ENCODE measurements at places on chromosomes 6 and 20.

GRCh38 chr6:13075141-13075845, 253.0 kb downstream of the TBC1D7 start:
- no peak for DNase-seq

DNA sequence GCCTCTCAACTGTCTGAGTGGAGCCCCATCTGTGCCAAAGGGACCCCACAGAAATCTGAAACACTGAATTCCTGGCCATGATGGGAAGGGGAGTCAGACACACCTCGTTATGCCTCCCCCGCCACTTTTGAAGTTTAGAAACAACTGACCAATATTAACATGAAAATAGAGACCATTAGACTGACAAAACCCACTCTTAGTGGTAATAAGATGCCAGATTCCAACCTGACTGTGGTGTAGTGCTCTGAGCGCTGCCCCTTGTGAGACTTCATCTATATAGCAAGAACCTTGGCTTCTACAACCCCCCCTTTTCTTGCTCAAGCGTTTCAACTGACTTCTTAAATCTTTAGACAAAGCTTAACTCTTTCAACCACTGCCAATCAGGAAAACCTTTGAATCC, 46.1 kb upstream of the UNC93A start:
- no peak for DNase-seq

- DNase-seq = no peak
These were observed 160.6 kb downstream of the HIVEP2 start for GRCh38 chr6:142784344-142784743.

DNA sequence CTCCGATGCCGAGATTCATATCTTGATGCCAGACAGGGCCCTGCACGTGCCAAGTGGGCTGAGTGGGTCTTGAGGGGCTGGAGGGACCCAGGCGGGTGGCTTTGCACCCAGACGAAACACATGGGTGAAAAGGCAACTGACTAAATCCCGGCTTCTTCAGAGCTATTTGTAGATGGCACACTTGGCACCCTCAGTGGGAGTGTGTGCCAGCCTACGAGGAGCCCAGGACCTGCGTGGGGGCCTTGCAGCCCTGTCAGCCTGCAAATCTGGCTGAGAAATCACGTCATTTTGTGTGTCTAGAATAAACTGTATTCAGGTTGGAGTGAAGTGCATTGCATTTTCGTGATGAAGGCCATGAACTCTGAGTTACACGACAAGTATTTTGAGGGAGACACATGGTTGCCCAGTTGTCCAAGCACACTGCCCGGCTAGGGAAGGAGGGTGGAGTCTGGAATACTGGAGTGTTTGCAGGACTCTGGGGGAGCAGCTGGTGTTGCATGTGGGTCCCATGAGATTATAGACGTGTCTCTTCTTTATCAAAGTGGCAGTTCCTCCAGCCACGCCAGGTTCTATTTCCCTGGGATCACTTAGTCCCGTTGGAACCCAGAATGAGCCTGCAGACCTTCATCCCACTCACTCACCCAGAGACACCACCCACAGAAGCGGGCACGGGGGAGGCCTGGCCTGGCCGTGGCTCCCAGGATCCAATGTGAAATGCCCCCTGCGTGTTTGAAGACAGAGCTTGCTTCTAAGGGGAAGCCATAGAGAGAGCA, 60.2 kb downstream of the DLL1 start:
- no peak for DNase-seq

GRCh38 chr6:54112151-54112650, 958 bp downstream of the MLIP start:
- no peak for DNase-seq

GRCh38 chr6:54535568-54535967, 227.3 kb downstream of the TINAG start:
- DNase-seq = no peak

GRCh38 chr6:10320291-10320690, 94.6 kb downstream of the TFAP2A start:
- DNase-seq = no peak

DNA sequence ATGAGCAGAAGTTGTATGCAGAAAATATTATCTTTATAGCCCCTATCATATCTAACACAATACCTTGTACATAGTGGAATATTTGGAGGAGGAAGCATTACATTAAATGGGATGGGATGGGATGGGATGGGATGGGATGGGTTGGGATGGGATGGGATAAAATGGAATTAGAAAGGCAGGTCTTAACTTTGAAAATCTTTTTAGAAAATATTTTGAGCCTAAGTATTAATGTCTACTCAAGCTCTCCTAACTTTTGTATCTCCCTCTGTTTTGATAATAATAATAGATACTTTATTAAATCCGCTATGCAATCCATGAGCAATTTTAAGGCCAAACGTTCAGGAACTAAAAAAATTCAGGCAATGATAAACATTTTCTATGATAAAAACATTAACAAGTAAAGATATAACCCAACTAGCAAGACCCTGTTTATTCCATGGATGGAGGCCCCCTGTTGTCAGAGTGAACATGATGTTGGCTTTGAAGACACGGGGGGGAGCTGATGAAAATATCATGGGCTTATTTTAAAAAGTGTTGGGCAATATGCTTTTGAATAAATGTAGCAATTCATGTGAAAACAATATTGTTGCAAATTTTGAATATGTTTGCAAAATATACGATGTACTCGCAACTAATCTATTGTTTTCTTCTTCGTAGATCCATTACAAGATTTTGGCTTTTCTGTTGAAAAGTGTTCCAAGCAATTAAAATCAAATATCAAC, 35.9 kb downstream of the LY86 start:
- DNase-seq = no peak

GRCh38 chr20:21517566-21518277, 3.9 kb upstream of the NKX2-2 start:
- no peak for DNase-seq

DNA sequence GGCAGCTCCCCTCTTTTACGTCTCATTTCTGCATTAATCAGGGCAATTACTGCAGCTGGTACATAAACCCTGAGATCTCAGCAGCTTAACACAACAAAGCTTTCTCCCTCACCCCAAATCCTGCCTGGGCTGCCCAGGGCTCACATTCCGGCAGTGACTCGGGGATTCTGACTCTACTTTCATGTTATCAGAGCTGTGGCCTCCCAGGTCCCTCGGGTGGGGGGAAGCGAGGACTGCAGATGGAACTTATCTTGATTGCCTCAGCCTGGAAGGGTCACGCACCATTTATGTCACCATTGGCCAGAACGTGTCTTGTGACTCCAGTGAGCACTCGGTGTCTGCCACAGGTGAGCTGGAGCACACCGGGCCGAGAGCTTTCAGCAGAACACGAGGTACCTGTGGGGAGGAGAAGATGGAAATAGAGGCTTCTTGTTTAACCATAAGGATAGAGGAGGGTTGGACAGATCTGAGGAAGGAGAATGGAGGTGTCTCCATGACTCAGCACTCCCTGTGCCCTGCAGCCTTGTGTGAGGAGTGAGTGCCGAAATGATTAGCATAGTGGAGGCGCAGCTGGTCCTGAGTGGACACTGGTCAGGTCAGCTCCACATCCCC, 88.5 kb upstream of the EXOC2 start:
- no peak for DNase-seq

- DNase-seq = peak; percentile 76
These were observed 116.5 kb upstream of the F13A1 start for GRCh38 chr6:6436946-6437345.

DNA sequence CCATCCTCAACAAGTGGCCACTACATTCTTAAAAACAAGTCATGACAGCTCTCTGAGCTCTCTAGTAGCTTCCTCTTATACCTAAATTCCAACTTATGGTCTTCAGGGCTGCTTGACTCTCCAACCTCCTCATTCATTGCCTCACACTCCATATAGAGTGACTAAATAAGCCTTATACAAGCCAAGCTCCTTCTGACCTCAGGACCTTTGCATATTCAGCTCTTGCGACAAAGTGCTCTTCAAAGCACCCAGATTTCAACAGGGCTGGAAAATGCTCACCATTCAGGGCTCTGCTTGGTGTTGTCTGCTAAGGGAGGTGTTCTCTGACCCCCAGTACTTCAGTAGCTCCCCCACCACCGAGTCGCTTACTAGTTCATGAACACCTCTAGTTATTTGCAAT, 3.7 kb downstream of the TREML2 start:
- DNase-seq = no peak

GRCh38 chr6:36613200-36613995, 19.2 kb downstream of the SRSF3 start:
- no peak for DNase-seq

DNA sequence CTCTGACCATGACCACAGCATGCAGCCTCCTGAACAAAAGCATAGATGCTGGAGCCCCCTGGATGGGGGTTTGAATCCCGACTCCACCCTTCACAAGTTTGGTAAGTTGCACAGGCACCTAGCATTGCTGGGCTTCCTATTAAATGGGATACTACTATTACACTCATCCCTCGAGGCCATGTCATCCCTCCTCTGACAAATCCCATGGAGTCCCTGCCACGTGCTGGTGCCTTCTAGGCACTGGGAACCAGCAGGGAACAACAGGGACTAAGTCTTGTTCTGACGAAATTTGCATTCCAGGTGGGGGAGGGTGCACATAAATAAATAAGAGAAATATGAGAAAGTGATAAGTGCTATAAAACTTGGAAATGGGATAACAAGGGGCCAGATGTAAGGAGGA, 15.3 kb upstream of the SIRPA start:
- no peak for DNase-seq

DNA sequence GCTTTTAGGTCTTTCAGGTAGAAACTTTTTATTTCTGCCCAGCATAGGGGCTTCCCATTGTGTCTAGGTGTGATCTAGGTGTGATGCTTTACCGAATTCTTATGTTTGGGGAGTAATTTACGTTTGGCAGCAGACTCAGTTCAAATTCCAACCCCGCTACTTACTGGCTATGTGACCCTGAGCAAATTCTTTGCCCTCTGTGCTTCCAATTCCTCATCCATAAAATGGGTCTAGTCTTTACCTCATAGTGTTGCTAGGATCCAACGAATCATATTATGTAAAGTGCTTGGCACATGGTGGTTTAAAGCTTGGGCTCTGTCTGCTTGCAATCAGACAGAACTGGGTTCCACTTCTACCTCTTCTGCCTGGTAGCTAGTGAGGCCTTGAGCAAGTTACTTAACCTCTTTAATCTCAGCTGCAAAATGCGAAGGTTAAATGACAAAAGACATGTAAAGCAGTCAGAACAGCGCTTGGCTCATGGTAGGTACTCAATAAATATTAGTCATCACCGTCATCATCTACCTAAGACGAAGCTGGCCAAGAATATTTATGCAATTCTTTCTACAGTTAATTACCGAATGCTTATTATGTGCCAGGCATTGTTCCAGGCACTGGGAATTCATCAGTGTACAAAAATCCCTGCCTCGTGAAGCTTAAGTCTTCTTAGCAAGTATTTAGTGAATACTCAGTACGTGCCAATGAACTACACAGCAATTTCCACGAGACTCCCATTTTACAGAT, 1.0 kb downstream of the NSFL1C start:
- DNase-seq = peak; percentile 55

DNA sequence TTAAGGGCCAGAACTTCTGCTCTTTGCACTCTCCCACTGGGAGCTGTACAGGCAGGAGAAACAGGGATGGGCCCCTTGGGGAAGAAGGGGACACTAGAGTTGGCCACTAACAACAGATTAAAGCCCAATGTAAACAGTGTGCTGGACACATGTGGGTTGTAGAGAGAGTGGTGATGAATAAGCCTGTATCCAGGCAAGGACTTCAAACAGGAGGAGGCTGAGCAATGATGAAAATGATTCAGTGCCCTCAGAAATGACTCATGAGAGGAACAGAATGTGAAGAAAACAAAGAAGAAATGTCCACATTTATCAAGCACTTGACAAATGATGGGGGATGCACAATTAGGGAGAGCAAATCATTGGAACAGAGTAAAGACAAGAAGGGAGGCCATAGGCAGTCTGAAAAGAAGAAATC, 242.3 kb downstream of the TBX18 start:
- DNase-seq = peak; percentile 88

DNA sequence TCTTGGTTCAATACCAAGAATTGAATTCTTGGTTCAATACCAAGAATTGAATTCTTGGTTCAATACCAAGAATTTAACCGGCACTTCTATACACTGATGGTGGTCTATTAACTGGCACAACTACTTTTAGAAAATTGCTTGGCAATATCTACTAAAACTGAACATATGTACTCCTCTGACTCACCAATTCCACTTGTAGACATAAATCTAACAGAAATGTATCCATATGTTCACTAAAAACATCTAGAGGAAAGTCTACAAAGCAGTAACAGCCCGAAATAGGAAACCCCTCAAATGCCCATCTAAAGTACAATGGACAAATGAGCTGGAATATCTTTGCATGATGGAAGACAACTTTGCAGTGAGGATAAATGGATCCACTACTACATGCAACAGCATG, 71.9 kb downstream of the KIF16B start:
- no peak for DNase-seq

GRCh38 chr6:166430269-166430668, 47.5 kb upstream of the MPC1 start:
- no peak for DNase-seq

DNA sequence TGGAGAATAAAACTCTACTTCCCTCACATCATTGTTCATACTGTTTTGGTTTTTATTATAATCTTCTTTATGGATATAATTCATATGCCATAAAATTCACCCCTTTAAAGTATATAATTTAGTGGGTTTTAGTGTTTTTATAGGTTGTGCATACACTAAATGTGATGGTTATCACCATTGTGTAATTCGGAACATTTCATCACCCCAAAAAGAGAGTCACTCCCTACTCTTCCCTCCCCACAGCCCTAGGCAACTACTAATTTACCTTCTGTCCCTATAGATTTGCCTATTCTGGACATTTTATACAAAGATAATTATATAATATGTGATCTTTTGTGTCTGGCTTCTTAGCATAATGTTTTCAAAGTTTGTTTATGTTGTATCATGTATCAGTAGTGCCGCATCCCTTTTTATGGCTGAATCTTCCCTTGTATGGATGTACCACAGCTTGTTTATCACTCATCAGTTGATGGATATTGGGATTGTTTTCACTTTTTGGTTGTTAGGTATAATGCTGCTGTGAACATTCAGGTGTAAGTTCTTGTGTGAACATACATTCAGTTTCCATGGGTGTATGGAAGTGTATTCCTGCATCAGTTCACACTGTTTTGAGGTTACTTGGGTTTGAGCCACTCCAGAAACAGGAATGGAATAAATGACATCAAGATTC, 4.2 kb downstream of the TM9SF4 start:
- peak; percentile 20 for DNase-seq

- no peak for DNase-seq
These were observed 331.8 kb downstream of the GJA1 start for GRCh38 chr6:121767211-121767610.

DNA sequence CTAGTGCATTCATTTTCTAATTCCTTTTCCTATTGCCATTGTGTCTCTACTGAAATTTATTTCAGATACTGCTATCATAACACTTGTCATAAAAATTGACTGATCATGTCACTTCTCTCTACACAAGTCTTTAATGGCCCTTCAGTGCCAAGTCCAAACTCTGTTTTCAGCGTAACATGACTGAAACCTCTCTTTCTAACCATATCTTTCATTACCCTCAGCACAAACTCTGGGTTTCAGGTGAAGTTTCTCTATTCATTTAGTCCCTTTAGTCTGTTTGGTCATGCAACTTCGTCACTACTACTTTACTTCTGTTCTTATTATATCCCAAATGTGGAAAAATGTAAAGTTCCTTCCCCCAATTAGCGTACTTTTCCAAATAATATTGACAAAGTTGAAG, 234.9 kb downstream of the OGFRL1 start:
- DNase-seq = no peak

- DNase-seq = peak; percentile 49
These were observed 396.1 kb downstream of the PLCB1 start for GRCh38 chr20:8527998-8528723.
